ENCODE measurements at places on chromosomes 11 and 22.

DNA sequence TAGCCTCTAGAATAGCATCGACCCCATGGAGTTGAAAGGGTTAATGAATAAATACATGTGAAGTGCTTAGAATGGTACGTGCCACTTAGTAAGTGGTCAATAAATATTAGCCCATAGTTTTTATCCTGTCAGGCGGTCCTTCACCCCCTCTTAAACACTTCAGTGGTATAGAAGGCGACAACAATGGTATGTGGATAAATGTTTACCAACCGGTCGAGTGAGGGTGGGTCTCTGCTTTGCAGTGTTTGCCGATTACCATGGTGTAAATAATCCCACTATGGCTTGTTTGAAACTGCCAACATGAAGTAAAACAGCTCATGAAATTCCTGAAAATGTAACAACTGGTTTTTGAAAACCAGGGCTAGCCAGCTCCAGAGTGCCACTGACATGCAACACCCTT is 541.2 kb downstream of the BUD13 start:
- DNase-seq, result no peak

DNA sequence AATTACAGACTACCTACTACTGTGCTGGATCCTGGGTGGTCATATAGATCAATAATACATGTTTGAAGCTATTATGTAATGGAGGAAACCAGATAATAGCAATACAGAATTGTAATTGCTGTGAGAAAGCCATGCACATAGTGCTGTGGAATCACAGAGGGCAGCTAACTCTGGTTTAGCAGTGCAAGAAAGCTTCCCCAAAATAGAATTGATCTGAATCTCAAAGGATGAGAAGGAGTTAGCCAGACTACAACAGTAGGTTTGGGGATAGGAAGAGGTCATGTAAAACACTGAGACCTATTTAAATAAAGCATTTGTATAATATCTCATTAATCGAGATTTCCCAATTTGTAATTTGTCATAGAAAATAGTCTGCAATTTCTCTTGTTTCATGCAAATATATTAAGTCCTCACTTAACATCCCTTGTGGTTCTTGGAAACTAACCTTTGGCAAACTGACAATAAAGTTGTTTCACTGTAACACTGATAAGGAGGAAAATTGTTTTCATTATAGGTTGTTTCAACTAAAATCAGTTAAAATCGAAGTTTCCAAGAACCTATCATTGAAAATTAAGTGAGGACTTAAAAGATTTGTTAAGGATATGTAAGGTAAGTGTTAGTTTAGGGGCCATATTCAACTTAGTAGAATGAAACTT is 7.6 kb downstream of the C11orf58 start:
- no peak for DNase-seq

GRCh38 chr22:39947220-39948216 is 12.7 kb upstream of the TMA7B start:
- DNase-seq, result no peak

- DNase-seq, result peak; percentile 50
These were observed 73.4 kb downstream of the WNT7B start for GRCh38 chr22:45903355-45904135.

GRCh38 chr22:47000256-47000655 is 237.8 kb downstream of the TBC1D22A start:
- no peak for DNase-seq

GRCh38 chr11:125082611-125083311 is 19.7 kb downstream of the SLC37A2 start:
- DNase-seq, result peak; percentile 29

GRCh38 chr11:116044941-116045340 is 540.7 kb upstream of the CADM1 start:
- DNase-seq, result no peak

DNA sequence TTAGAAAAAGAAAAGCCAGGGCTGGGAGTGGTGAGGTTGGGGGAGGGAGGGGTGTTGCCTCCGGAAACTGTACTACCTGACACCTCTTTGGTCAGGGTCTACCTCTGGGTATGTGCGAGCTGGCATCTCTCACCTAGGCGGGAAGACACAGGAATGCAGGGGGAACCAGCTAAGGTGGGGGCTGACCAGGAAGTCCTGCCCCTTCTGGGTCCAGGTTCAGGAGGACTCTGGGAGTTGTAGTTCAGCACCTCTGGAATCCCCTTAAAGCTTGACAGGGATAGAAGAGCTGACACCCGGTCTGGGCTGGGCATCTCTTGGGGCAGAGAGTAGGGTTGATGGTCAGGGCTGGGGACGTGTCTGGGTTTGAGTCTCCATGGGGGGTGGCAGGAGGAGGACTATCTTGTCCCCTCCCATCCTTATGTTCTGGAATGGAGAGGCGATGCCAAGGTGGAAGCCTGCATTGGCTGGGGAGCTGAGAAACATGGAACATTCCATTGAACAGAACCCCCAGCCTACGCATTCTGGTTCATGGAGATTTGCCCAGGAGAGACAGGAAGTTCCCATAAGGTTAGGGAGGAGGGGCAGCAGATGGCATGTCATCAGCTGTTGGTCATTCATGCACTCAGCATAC is 2.1 kb upstream of the KIAA1671 start:
- DNase-seq, result no peak

DNA sequence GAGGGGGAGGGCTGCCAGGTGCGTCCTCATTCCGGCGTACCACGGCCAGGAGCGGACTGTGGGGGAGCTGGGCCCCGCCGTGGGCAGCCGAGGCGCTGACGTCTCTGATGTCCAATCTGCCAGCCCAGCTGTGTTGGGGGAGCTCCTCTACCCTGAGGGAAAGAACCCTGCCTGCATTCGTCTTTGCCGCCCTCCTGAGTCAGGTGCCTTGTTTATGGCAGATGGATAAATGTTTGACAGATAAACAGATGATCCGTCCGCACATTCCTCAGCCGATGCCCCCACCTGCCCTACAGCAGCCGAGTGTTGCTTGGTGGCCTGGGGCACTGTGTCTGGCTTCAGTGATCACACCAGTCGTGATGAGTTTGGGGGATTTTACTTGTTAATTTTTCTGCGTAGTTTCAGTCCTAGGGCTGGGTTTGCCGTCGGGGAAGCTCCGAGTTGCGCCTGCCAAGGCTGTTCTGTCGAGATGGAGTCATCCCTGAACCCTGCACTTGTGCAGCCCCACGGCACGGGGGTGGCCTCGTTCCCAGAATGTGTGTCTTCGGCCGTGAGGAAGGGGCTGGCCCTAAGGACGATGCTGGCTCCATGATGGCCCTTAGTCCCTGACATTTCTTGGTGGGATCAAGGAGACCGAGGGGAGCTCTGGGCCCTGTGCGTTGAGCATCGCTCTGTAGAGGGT is 1083.9 kb downstream of the BRD1 start:
- DNase-seq, result no peak

- DNase-seq, result no peak
These were observed 14.2 kb downstream of the TRMU start for GRCh38 chr22:46349681-46350080.

GRCh38 chr11:102368472-102368871 is 21.5 kb downstream of the BIRC2 start:
- no peak for DNase-seq

- no peak for DNase-seq
These were observed 97.1 kb downstream of the EXT2 start for GRCh38 chr11:44192462-44193100.

DNA sequence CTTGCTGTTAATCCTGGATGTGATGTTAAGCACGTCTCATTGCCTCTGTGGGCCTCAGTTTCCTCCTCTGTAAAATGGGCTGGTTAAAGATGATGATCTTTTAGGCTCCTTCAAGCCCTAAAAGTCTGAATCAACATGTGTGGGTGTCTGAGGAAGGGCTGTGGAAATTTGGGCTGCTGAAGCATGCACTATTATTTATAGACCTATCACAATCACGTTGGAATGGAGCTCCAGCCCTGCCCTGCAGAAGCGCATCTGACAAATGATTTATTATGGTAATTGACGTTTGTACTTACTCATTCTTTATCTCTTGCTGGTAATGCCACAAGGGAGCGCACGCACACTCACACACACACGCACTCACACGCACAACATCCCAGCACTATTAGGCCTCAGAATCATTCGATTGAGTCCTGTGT is 20.4 kb downstream of the P2RX3 start:
- DNase-seq, result no peak

GRCh38 chr11:128504486-128504885 is 82.9 kb downstream of the ETS1 start:
- DNase-seq, result no peak

DNA sequence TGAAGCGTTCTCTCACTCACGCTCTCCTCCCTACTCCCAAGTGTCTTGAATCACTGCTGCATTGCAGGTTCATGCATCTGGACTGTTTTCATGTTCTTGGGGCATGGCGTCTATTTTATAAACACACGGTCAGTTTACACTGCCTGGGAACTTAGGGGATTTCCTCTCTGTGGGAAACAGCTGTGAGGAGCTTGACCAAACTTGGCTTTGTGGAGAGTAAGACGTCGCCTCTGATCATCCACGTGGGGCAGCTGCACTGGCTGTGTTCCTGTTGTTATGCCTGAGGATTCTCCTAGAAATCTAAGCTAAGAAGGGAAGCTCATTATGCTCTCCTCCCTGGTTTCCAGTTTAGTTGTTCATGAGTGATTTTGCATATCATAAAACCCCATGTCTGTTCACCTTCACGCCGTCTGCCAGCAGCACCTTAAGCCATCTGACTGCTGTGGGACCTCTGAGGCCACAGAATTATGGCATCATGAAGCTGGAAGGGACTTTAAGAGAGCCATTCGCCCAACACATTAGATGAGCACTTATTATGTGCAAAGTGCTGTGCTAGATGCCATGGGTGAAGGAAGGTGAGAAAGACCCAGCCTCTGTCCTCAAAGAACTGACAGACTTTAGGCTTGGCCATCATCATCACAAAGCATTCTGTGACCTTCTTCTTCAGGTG is 38.8 kb upstream of the POU2AF1 start:
- DNase-seq, result peak; percentile 77

- no peak for DNase-seq
These were observed 4.2 kb upstream of the FAM118A start for GRCh38 chr22:45305456-45306075.

DNA sequence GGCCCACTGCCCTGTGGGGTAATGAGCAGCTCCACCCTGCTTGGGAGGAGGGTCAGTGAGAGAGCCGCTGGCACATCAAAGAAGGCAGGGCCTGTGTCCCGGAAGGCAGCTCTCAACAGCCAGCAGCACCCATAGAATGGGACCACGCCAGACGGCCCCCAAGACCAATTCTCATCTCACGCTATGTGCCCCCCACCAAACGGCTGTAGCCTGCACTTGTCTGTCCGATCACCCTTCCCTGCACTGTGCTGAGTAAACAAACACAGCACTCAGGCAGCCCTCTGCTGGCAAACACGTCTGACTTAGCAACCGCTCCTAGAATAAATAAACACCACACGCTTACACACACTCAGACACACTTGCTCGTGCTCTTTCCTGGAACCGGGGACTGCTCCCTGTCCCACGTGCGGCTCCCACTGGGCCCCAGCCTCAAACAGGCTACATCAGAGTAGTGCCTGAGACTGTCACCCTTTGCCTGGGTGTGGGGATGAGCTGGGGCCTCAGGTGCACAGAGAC is 53.2 kb upstream of the CDON start:
- DNase-seq, result peak; percentile 21

DNA sequence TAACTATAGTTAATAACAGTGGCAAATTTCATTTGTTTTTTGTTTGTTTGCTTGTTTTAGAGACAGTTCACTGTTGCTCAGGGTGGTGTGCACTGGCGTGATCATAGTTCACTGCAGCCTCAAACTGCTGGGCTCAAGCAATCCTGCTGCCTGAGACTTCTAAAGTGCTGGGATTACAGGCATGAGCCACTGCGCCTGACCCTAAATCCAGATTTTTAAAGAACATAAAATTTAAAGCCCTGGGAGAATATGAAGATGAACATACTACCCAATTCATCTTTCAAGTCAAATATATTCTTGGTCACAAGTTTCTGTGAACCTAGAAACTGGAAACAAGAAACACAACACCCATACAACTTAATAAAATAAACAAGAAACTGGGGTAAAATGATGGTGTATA is 28.1 kb downstream of the RRAS2 start:
- no peak for DNase-seq

GRCh38 chr11:73564903-73565302 is 33.0 kb downstream of the FAM168A start:
- no peak for DNase-seq

GRCh38 chr11:26587073-26587472 is 15.0 kb upstream of the MUC15 start:
- no peak for DNase-seq

GRCh38 chr11:119673052-119673758 is 55.8 kb downstream of the NECTIN1 start:
- no peak for DNase-seq

DNA sequence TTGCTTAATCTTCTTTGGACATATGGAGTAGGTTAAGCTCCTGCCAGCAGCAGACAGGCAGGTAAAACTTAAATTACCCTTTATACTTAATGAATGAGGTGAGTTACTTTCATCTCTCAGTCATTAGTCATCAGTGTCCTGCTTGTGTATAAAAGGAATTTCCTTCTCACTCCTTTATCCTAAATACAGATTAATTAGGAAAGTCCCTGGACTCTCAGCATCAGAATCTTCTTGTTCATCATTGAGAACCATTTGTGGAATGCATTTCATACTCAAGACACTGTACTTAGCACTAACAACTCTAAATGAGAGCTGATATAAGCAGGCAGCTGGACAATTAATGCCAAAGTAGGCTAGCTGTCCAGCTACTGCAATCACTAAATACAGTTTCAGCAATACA is 630.4 kb downstream of the METTL15 start:
- no peak for DNase-seq

GRCh38 chr11:110133160-110133559 is 40.0 kb downstream of the ZC3H12C start:
- DNase-seq, result no peak

GRCh38 chr11:28666632-28667031 is 558.4 kb downstream of the METTL15 start:
- DNase-seq, result peak; percentile 91

DNA sequence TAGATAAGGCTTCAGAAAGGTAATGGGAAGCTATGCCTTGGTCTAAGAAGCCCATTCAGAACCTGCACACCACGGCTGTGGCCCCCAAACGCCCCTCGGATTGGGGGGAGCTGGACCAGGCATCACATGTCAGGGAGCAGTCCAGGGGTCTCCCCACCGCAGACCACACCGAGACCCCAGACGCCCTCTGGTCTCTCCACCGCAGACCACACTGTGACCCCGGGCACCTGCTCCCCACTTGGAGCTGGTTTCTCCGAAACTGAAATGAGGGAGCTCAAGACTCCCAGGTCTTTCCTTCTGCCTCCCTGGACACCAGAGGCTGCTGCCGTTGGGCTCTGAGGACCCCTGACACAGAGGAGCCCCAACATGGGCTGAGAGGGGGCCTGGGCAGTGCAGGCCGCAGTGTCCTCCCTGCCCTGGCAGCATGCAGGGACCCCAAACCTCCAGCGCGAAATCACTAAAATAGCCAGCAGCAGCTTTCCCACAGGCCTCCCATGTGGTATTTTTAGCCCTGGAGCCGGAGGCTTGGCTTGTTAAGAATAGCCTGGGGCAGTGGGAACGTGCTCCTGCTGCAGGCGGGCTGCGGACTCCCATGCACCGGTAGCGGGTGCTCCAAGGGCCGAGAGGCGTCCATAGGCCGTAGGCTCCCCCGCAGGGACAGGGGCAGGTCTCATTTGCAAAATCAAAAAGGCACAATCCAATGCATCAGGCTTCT is 7.7 kb downstream of the LINC01488 start:
- no peak for DNase-seq

Data from brain pericyte (primary cell).